Left renal pelvis (tissue), 4 donors: ENCODE measurements at places on chromosomes 4 and X. TPM values are rescaled to one million over a fixed set of nuclear protein-coding genes. Genes with fewer than 3 reads are reported as not detected.

ADH1B gene
- 24.8 TPM for polyA plus RNA-seq

METTL14 gene
- 64.2 TPM for polyA plus RNA-seq

CTBP1 gene
- polyA plus RNA-seq, result 120 TPM

RHOXF1 gene
- polyA plus RNA-seq, result 2.4 TPM

HPF1 gene
- polyA plus RNA-seq, result 48.7 TPM

FAM120C gene
- 8.2 TPM for polyA plus RNA-seq

THAP9 gene
- polyA plus RNA-seq, result 10.8 TPM

SAGE1 gene
- polyA plus RNA-seq, result not detected

NUP62CL gene
- 0.82 TPM for polyA plus RNA-seq

FAAH2 gene
- polyA plus RNA-seq, result 11.8 TPM

DGKK gene
- polyA plus RNA-seq, result 11.7 TPM

LEF1 gene
- polyA plus RNA-seq, result 97.1 TPM

GRCh38 chr4:866761-867390 is 40.9 kb upstream of the CPLX1 start:
- no peak for DNase-seq

DNA sequence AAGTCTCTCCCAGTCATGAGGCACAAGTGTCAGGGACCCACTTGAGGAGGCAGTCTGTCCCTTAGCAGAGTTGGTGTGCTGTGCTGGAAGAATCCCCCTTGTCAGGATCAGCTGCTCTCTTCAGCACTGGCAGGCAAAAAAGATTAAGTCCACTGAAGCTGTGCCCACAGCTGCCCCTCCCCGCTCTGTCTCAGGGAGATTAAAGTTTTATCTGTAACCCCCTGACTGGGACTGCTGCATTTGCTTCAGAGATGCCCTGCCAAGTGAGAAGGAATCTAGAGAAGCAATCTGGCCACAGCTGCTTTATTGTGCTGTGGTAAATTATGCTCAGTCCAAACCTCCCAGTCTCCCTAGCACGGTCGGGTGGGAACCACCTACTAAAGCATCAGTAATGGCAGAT is 37.4 kb upstream of the HEPH start:
- no peak for DNase-seq

GRCh38 chrX:16958356-16958755 is 11.9 kb downstream of the REPS2 start:
- DNase-seq, result no peak

- DNase-seq, result no peak
Observed at GRCh38 chr4:77178560-77178959, 21.6 kb downstream of the CCNG2 start.

GRCh38 chr4:19230906-19231545 is 1020.7 kb upstream of the SLIT2 start:
- no peak for DNase-seq

- DNase-seq, result no peak
Observed at GRCh38 chr4:170007113-170007512, 19.1 kb downstream of the MFAP3L start.

GRCh38 chr4:7273738-7274297 is 81.5 kb downstream of the SORCS2 start:
- DNase-seq, result no peak

DNA sequence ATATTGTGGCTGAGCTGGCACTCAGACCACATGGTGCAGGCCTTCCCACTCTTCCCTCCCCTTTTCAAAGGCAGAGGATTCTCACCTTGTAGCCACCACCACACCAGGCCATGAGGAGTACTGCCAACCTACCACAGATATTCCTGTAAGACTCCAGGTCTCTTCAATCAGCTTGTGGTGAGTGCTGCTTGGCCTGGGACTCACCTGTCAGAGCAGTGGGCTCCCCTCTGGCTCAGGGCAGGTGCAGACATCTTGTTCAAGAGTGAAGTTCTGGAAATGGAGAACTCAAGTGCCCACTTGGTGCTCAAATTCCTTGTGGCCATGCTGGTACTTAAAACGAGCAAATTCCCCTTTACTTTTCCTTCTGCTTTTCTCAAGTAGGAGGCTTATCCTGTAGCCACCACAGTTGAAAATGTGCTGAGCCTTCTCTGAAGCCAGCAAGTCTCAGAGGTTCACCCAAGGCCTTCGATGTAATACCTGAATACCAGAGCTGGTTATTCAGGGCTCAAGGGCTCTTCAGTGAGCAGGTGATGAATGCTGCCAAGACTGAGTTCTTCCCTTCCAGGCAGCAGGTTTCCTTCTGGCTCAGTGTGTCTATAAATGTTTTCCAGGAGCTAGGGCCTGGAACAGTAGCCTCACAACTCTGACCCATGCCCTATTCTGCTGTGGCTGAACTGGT is 212.9 kb downstream of the TEX13C start:
- DNase-seq, result no peak

GRCh38 chr4:13415068-13415785 is 68.9 kb downstream of the RAB28 start:
- no peak for DNase-seq

- DNase-seq, result no peak
Observed at GRCh38 chr4:178738026-178738425, 1295.8 kb upstream of the AGA start.

- DNase-seq, result no peak
Observed at GRCh38 chr4:22052076-22052475, 103.5 kb upstream of the KCNIP4 start.

GRCh38 chr4:20882500-20882899 is 182.2 kb downstream of the PACRGL start:
- DNase-seq, result no peak

DNA sequence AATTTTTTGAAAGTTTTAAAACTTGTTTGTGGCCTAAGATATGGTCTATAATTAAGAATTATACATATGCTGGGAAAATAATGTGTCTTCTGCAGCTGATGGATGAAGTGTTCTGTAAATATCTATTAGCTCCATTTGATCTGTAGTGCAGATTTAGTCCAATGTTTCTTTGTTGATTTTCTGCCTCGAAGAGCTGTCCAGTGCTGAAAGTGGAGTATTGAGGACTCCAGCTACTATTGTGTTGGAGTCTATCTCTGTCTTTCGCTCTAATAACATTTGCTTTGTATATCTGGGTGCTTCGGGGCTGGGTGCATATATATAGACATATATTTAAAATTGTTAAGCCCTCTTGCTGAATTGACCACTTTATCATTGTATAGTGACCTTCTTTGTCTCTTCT is 2127.3 kb downstream of the PCDH7 start:
- peak; percentile 1 for DNase-seq

DNA sequence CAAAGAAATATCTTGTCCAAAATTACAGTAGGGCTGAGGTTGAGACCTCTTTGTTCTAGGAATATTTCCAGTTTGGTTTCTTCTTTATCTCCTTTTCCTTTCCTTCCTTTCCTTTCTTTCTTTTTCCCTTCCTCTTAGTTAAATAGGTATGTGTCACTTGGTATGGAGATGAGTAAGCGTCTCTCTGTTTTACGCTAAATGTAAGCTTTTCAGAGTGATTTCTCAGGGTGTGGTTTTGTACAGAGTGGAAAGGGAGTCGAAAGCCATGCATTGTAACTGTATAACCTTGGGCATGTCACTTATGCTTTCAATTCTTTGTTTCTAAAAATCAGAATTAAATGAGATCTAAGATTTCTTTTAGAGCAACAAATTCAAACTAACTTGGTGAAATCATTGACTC is 54.8 kb downstream of the TLL1 start:
- no peak for DNase-seq

GRCh38 chr4:25938366-25938765 is 24.3 kb downstream of the SMIM20 start:
- DNase-seq, result no peak

GRCh38 chr4:4395849-4396627 is 9.1 kb downstream of the NSG1 start:
- no peak for DNase-seq

- DNase-seq, result no peak
Observed at GRCh38 chr4:109861271-109861670, 13.4 kb downstream of the LRIT3 start.

- peak; percentile 21 for DNase-seq
Observed at GRCh38 chrX:10310511-10310910, 153.7 kb downstream of the CLCN4 start.

GRCh38 chr4:41575207-41575606 is 37.2 kb downstream of the LIMCH1 start:
- no peak for DNase-seq

DNA sequence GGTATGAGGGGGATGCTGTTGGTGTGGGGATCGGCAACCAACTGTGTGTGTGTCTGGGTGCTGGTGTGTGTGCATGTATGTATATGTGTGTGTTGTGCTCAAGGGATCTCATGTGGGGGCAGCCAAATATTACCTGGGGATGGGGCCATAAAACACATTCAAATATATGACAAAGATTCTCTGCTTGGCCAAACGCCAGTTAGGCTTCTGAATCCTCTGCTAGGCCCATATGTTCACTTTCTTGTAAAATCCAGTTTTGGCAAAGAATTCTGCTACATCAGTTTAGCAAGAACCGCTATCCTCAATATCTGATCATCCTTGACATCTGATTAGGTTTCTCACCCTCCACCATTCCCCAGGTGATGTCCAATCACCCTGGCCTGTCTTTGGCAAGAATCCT is 106.6 kb downstream of the RASL11B start:
- DNase-seq, result no peak

GRCh38 chrX:55107262-55107661 is 18.4 kb downstream of the PAGE2 start:
- DNase-seq, result no peak

DNA sequence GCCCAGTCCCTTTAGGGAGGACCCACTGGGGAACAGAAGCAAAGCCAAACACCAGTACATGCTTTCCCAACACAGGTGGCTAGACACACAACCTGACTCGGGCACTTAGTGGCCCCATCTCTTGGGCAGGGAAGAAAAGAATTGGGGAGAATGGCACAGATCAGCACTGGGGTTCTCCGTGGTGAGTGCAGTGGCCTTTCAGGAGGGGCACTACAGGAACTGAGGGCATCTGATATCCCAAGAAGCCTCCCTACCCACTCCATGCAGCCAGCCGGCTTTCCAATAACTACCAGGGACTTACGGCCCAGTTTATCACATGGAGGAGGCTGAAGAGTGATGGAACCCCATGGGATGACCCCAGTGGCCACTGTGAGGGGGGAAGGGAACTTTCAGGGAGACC is 23.0 kb downstream of the RGN start:
- no peak for DNase-seq

DNA sequence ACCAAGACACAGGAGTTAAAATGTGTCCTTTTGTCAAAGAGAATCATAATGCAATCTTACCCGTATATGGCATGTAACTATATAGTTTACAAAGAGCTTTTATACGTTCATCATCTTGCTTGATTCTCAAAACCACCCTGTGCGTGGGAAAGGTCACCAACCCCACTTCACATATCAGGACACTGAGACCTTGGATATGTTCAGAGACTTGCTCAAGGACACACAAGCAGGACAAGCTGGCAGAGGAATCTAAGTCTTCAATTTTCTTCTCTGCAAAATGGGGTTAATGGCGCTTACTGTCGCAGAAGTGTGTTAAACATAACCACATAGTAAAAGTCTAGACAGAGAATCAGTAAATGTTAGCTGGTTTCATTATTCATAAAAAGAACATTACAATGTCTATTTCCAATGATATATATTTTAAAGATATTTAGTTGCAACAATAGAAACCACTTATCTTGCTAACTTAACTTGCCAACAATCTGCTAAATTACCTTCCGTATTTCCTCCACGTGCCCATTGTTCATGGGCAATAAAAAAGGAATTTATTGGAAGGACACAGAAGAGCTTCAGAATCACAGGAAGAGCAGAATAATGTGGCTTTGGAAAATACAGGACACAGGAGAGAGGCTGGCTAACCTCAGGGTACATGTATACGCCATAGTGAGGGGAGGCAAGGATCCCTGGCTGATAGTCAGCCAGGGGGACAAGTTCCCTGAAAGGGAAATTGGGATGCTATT is 64.6 kb upstream of the TAPT1 start:
- DNase-seq, result no peak

- DNase-seq, result no peak
Observed at GRCh38 chrX:40062525-40063155, 35.1 kb downstream of the BCOR start.
